Activated CD4-positive, alpha-beta T cell treated with anti-CD3 and anti-CD28 coated beads, Interleukin-10, Interleukin-2, amounts not matched to agents 100 ng/mL and 50 ng/mL, durations not matched to agents 16 hours and 8 hours (primary cell): ENCODE measurements at places on chromosomes 6 and 20.
A peak's percentile ranks its signal among the peaks of the same experiment; 100 is the strongest.

- DNase-seq: no peak
Observed at GRCh38 chr6:56683882-56684281, 41.2 kb upstream of the DST start.

- no peak for DNase-seq
Observed at GRCh38 chr6:24689964-24690363, 23.1 kb downstream of the ACOT13 start.

DNA sequence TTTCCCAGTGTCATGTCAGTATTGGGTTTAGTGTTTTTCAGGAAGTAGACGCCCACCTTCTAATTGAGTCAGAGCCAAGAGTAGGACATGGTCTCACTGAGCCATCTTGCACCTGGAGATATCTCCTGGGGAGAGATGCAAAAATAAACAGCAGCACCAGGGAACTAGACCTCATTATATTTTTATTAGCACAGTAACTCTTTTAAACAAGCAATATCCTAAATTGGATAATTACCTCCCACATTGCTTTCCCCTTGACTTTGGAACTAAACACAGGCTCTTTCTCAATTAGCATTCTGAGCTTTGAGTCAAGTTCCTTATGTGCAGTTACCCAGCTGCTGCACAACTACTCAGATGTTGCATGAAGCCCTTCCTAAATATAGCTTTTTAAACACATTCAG is 175.4 kb downstream of the IBTK start:
- DNase-seq: no peak

DNA sequence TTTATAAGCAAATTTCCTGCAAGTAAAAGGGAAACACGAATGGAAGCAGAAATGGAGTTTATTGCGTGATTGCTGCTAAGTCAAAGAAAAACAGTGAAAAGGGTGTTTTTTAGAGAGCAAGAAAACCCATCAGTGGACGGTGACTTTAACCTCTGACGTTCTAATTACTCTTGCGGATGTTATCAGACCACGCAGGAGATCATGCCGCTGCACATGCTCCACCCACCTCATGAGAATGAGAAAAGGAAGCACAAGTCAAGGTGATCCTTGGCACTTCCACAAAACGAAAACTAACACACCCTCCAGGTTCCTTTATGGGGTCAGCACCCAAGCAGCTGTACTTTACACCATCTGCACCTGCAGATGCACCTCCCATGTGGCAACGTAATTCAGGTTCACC is 45.0 kb downstream of the LYRM4 start:
- DNase-seq: no peak

- DNase-seq: peak; percentile 43
Observed at GRCh38 chr6:161038229-161039031, 46.9 kb downstream of the MAP3K4 start.

- no peak for DNase-seq
Observed at GRCh38 chr6:27049863-27050781, 197.4 kb upstream of the PRSS16 start.

DNA sequence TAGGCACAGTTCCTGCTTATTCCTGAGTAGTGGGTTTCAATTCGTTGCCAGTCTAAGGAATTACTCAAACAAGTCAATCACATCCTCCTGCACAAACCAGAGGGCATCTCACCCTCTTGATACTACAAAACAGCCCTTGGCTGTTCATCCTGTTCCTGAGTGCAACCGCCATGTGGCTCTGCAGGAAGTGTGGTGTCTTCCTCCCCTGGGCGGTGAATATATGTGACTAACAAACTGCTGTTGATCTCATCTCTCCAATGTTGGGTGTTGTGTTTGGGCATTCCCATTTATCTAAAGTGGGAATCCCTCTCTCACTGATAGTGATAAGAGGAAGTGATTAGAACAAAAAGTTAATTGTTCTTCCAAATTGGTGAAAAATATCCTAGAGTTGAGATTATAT is 163.0 kb downstream of the TBX18 start:
- DNase-seq: no peak

DNA sequence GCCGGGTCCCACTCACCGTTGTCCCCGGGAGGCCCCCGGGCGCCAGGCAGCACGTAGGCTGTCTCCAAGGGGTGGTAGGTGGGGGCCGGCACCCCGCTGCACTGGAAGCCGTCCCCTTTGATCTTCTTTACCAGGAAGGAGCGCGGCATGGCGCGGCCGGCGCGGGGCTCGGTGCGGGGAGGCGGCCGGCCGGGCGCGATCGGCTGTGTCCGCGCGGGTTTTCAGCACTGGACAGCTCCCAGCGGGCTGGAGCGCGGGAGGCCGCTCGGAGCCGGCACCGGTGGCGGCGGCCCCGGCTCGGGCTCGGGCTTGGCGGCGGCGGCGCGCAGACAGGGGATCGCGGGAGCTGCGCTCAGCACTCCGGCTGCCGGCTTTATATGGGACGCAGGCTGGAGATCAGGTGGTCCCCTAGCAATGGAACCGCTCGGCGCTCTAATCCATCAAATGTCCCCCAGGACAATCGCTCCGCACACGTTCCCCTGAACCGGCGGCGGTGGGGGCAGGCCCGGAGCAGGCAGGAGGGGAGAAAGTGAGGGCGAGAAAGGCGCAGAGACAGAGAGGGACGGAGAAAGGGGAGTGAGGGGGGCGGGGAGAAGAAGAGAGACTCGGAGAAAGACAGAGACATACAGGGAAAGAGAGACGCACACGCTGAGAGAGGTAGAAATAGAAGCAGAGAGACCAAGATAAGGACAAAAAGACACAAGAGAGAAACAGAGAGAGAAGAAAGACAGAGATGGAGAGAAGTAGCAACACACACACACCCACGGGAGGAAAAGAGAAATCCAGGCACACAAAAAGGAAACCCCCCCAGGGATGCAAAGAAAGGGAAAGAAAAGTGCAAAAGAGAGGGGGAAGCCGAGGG is at the start of gene SCRT2:
Gene SCRT2 (minus strand): TSS at position 350 of the 862 bp plus-strand sequence. CDS start 201 bp downstream, at position 149.
- DNase-seq: peak; percentile 41

GRCh38 chr6:146879406-146880117 is 280.8 kb downstream of the ADGB start:
- DNase-seq: no peak

- no peak for DNase-seq
Observed at GRCh38 chr6:141248021-141248799, 884.5 kb upstream of the GJE1 start.

DNA sequence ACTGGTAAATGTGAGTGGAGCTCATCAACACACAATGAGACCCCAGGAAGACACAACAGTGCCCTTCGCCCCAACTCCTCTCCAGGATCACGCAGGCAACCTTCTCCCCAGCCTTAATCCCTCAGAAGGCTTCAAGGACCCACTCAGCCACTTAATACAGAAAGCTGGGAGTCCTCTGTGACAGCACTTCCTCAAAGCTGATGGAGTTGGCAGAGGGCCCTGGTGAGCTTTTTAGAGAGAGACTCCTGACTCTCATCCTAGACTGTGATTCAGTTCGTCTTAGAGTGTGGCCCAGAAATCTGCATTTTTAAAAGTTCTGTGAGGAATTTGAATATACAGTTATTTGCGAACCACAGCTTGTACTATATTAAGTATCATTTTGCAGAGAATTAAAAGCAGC is 187.7 kb downstream of the UST start:
- no peak for DNase-seq

GRCh38 chr6:113381959-113382358 is 475.2 kb upstream of the MARCKS start:
- no peak for DNase-seq

- no peak for DNase-seq
Observed at GRCh38 chr20:36097337-36098151, 57.0 kb upstream of the EPB41L1 start.

- no peak for DNase-seq
Observed at GRCh38 chr6:134647861-134648260, 302.0 kb downstream of the ALDH8A1 start.

DNA sequence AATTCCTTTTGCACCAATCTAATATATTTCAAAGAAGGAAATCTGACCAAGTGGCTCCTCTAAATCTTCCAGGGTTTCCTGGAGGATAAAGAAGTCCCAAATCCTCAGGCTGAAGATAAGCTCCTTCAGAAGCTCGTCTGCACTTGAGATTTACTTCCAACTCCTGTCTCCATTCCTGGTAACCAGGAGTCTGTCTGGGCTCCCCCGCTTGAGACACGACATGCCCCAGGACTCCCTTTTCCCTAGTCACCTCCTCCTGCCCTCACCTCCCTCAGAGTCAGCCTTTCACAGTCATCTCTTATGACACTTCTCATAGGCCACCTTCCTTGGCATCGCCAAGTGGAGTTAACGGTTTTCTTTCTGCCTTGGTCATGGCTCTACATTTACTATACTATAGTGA is 103.4 kb upstream of the NEDD9 start:
- DNase-seq: no peak

- no peak for DNase-seq
Observed at GRCh38 chr20:16654858-16655535, 74.8 kb upstream of the SNRPB2 start.

DNA sequence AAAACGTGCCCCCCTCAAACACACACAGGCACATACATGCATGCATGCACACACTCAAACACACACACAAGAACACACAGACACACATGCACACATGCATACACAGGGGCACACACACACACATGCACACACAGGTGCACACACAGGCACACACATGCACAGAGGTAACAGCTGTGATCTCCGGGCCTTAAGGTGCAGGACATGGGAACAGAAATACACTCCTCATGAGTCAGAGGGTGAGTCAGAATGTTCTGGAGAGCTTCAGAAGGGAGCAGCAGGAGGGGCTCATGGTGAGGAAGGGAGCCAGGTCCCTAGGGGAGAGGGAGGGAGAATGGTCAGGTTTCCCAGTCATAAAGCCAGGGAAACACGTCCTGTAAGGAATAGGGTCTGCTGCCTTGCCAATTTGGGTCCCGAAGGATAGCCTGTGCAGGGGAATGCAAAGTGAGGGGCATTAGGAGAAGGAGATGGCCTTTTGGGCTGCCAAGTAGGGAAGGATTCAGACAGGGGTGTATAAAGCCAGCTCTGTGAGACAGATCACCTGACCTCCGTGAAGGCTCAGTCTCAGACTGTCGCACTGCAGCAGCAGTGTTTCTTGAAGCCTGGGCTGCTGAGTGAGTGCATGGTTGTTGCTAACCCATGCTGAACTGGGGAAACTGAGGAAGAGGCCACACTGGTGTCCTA is 123.9 kb downstream of the MAFB start:
- DNase-seq: no peak

DNA sequence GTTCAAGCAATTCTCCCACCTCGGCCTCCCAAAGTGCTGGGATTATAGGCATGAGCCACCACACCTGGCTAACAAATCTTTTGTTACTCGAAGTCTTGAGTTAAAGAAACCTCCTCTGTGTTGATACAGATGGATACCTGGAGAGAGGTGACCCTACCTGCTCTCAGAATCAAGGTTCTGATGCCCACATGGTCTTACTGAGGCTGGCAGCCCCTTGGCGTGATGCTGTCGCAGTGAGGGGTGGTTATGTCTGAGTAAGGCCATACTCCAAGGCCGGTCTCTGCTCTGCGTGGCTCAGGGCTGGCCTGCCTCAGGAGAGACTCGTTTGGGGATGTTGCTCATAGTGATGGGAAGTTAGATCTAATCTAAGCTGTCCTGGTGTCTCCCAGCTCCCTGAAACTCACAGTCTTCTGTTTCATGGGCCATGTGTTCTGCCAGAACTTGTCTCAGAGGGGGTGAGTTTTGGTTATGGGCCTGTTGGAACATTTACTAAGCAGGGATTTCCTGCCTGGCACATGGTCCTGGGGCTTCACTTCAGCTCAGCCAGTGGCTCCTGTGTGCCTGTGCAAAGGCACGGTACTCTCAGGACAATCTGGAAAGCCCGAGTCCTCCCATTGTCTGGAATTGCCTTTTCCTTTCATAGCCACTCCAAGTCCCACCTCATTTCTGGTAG is 17.5 kb upstream of the TRAF3IP2 start:
- DNase-seq: no peak

DNA sequence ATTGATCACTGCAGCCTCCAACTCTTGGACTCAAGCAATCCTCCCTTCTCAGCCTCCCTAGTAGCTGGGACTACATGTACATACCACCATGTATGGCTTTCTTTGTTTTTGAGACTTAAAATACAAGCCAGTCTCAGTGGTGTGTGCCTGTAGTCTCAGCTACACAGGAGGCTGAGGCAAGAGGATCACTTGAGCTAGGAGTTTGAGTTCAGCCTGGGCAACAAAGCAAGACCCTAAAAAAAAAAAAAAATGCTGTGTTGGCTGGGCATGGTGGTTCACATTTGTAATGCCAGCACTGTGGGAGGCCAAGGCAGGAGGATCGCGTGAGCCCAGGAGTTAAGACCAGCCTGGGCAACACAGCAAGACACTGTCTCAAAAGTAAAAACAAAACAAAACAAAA is 51.7 kb downstream of the UBR2 start:
- DNase-seq: no peak

GRCh38 chr6:29924731-29925130 is 17.6 kb upstream of the HLA-A start:
- DNase-seq: peak; percentile 56

GRCh38 chr20:40156600-40157317 is 532.3 kb downstream of the MAFB start:
- DNase-seq: peak; percentile 49

GRCh38 chr20:58097943-58098342 is 130.5 kb downstream of the ANKRD60 start:
- no peak for DNase-seq

- no peak for DNase-seq
Observed at GRCh38 chr6:98747960-98748359, 86.4 kb upstream of the POU3F2 start.

- no peak for DNase-seq
Observed at GRCh38 chr6:117494694-117495318, 12.3 kb downstream of the DCBLD1 start.

GRCh38 chr6:167764713-167765479 is 61.8 kb upstream of the AFDN start:
- no peak for DNase-seq

GRCh38 chr20:37218441-37218840 is 39.1 kb upstream of the MROH8 start:
- DNase-seq: no peak

DNA sequence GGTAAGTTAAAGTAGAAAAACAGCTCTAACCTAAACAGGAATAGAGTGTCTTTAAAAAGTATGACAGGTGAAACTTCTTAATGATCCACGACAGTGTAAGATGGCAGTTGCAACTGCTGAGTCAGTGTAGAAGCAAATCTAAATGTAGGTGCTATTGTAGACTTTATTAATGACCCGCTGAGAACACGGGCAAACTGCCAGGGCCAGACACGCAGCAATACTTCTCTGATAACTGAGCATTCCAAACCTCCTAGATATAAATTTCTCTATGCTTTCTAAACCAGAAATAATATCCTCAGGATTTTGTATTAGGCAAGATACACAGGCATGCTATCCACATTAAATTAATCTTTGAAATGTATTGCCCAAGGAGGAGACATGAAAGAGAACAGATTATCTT is 1076.4 kb downstream of the HACE1 start:
- DNase-seq: no peak

- DNase-seq: no peak
Observed at GRCh38 chr20:24768201-24768636, 180.8 kb upstream of the CST7 start.

DNA sequence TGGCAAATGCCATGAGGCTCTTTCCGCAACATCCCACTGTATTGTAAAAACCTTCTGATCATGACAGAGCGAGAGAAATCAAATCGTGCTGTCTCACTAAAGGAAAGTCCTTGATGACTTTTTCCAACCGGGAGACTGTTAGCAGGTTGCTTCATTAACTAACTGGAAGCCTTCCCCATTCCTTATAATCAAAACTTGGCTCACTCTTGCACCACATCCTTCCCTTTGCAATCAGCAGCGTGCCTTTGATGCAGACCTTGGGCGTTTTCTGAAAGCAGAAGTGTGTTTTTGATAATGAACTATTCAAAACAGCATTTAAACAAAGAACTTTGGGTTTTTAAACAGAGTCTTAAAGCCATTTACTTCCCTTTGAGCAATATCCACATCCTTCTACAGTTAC is 96.2 kb upstream of the CNR1 start:
- no peak for DNase-seq
